Stimulated activated CD8-positive, alpha-beta memory T cell treated with anti-CD3 and anti-CD28 coated beads, Interleukin-15, amount 100 ng/mL, for 48 hours (primary cell): ENCODE measurements at places on chromosomes 4 and X.

GRCh38 chr4:3302173-3302785 is 9.5 kb downstream of the RGS12 start:
- DNase-seq, result peak; percentile 74

DNA sequence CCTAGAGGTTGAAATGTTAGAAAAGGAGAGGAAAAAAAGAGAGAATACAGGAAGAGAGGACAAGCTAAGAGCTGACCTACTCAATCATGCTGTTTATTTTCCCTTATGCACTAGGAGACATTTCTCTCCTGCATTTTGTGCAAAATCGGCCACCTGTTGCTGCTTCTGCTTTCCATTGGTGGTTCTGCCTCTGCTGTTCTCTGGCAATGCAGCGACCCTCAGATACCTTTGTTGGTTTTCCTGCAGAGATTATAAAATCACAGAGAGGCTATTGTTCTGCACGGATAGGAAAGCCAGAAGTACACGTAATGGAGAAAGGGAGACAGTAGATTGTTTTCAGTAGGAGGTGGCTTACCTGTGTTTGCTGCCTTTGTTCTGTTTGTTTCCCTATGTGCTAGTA is 108.9 kb downstream of the UNC5C start:
- no peak for DNase-seq

DNA sequence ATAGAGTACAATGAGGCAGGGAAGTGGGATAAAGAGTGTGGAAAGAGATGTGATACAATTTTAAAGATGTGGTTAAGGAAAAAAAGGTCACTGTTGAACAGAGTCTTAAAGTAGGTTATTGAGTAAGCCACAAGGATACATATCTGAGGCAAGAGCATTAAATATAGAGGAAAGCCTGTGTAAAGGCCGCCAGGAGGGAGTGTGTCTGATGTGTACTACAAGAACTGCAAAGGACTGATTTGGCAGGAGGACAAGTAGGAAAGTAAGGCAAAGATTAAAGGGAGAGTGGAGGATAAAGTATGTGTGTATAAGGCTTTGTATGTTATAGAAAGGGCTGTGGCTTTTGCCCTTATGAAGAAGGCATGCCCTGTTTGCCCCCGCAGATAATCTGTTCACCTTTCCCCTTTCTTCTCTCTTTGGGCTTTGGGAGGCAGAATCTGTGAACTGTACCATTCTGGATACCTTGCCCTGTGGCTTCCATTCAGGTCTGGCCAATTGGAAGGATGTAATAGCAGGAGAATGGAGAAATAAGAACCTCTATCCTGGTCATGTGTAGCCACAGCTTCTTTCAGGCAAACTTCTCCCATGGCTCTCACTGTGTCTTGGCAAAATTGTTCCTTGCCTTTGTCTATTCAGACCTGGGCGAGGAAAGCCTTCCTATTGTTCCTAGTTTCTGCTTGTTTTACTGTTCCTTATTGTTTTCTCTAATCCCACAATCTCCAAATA is 68.9 kb upstream of the FAM47B start:
- DNase-seq, result no peak

DNA sequence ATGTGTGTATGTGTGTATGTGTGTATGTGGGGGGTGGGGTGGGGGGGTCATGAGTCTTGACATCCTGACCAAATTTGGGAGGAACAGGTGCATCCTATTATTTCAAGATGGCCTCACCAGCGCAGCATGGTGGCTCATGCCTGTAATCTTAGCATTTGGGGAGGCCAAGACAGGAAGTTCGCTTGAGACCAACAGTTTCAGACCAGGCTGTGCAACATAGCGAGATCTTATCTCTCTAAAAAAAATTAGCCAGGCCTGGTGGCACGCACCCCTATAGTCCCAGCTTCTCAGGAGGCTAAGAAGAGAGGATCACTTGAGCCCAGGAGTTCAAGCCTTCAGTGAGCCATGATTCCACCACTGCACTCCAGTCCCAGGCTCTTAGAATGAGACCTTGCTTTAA is 47.0 kb upstream of the DHRSX start:
- DNase-seq, result no peak

- DNase-seq, result no peak
Observed at GRCh38 chr4:174592256-174592984, 70.1 kb upstream of the HPGD start.

DNA sequence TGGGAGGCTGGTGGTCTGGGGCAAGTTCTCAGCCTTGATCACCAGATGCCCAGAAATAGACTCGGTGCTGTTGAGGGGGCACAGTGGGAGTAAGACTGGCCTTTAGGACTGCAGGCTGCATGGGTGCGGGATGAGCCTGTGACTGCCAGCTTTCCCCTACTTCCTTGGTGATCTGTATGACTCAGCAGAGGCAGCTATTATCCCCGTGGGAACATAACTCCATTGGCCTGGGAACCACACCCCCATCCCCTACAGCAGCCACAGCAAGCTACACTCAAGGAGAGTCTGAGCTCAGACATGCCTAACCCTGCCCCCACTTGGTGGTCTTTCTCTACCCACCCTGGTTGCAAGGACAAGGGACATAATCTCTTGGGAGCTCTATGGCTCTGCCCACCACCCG is 20.6 kb downstream of the CLIC2 start:
- DNase-seq, result no peak

GRCh38 chrX:52933976-52934703 is 24.2 kb downstream of the FAM156A start:
- DNase-seq, result no peak

DNA sequence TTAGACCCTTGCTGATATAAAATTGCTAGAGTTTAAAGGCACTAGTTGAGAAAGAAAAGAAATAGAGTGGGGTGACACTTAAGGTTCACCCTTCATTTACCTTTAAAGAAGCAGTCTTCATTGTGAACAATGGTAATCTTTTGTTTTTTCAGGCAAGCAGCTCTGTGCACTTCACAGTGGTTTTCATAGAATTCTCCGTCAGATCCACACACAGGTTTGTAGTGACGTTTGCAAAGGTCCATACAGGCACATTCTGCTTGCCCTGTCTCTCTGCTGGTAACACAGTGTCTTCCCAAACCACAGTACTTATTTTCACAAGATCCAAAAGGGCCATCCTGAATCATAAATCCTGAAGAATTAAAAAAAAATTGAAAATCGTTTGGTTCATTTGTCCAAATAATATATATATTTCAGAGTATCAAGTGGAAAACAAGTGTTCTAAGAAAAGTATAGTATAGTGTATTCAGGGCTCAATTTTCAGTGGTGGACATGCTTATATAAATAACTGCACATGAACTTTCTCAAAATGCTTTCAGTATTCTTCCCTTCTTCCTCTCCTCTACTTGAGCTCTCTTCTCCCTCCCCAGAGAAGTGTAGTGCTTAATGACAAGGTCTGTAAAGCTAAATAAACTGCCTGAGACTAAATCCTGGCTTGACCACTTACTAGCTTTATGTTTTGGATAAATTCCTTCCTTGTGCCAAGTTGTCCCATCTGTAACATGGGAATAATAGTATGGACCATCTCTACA is 243.3 kb downstream of the FSTL5 start:
- no peak for DNase-seq

DNA sequence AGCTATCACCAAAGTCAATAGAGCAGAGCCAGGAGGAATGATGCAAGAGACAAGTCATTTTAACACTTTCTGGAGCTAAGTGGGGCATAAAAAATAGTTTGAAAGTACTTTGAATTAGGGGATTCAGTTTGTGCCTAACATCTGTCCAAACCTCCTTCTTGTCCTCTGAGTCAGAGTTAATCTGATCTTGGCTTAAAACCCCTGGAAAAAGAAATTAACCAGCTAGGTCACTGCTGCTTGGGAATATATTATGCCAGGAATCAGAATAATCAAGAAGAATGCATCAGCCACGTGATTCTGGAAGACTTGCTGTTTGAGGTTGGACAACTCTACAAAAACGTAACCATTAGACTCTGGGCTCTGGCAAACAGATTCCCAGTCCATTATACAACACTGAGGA is 45.3 kb upstream of the EDA2R start:
- DNase-seq, result no peak

- DNase-seq, result peak; percentile 24
Observed at GRCh38 chr4:16001484-16001858, 38.5 kb upstream of the FGFBP2 start.

GRCh38 chr4:105196523-105197145 is 50.0 kb downstream of the TET2 start:
- no peak for DNase-seq

DNA sequence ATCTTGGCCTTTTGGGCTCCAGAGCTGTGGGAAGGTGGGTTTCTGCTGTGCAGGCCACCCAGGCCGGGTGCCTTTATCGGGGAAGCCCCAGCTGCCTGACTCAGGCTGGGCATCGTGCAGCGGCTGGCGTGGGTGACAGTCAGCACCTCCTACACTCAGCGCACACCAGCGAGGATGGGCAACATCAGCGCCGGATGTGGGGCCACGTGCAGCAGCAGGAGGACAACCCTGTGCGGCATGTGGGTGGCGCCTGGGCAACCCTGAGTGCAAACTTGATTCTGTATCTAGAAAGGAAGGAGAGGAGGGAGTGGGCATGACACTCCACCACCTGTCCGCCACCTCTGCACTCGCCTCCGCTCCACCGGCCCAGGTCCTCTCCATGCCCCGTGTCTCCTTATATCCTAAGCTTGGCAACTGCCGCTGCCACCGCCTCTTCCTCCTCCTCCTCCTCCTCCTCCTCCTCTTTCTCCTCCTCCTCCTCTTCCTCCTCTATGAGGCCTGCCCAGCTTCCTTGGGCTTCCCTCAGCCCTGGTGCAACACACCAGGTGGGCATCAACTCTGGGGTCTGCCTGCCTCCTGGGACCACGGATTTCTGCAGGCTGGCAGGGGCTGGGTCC is 107.4 kb upstream of the AFAP1 start:
- no peak for DNase-seq

- DNase-seq, result no peak
Observed at GRCh38 chrX:77743720-77744119, 42.3 kb downstream of the ATRX start.

GRCh38 chrX:114332766-114333165 is 251.1 kb upstream of the HTR2C start:
- DNase-seq, result no peak

GRCh38 chr4:169080981-169081380 is 70.9 kb upstream of the CBR4 start:
- no peak for DNase-seq

DNA sequence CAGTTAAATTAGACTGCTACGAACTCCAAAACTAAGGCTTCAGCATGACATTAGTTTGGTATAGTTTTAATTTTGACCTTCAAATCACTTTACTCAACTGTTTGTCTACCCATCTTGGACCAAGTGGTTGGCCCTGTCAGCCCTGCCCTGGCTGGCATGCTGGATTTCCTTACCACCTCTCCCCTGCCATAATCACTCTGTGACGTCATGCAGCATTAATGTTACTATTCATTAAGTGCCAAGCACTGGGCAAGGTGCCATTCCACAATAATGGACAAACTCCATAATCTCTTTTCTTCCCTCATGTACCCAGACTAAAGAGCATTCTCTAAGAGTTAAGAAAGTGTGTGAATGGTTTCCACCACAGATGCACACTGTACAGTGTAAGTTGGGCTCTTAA is 277.0 kb upstream of the INTU start:
- no peak for DNase-seq

- DNase-seq, result no peak
Observed at GRCh38 chr4:5654791-5655190, 53.6 kb downstream of the EVC2 start.

DNA sequence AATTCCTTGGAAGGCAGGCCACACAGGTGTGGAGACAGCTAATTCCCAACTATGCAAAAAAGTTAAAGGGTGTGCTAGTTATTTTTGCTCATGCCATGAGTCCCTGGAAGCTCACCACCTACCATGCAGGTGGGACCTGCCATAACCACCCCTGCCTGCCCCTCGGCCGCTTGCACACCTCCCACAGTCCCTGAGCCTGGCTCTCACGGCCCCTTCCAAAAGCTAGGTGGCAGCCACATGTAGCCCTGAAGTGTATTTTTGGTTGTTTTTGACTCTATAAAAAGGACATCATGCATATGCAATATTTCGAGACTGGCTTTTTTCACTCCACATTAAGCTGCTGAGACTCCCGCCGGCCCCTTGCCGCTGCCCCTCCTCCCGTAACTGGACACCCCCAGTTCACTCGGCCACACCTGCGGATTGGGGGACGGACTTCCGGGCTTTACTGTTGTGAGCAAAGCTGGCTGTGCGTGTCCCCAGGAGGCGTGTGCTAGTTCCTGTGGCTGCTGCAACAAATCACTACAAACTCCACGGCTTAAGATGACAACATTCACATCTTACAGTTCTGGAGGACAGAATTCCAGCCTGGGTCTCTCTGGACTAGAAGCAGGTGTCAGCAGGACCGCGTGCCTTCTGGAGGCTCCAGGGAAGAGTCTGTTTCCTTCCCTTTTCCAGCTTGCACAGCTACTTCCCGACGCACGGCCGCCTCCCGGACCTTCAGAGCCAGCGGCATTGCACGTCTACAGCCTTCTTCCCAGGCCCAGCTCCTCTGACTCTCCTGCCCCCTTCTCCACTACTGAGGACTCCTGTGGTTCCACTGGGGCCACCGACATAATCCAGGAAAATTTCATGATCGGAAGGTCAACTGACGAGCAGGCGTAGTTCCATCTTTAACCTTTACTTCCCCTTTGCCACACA is 24.8 kb downstream of the ZFYVE28 start:
- no peak for DNase-seq

DNA sequence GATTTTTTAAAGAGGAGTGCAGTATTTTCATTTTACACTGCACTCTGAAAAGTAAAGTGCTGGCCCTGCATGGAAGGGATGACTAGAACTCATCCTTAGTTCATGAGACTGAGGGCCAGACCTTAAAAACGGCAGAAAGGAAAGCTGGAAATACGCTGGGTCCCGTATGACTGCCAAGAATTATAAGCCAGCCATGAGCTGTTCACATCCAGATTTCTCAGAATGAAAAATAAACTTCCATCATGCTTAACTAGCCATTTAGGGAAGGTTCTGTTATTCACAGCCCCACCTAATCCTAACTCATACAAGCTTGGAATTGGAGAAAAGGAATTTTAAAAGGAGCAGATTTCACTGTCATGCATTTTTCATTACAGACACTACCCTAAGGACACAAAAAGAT is 894.4 kb downstream of the FAT4 start:
- DNase-seq, result no peak

DNA sequence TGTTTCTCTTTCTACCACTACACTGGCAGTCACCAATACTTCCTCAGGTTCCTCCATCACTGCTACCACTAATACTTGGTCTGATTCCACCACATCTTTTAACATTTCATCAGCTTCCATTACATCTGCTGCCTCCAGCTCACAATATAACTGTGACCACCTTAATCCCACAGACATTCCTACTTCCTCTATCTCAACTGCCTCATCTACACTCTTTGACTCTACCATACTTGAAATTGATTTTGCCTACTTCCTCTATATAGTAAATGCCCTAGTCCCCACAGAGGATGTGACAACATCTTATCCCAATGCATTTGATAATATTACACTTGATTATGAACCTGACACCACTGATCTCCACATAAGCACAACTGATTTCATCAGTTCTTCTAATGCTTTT is 29.0 kb downstream of the OPRPN start:
- no peak for DNase-seq

DNA sequence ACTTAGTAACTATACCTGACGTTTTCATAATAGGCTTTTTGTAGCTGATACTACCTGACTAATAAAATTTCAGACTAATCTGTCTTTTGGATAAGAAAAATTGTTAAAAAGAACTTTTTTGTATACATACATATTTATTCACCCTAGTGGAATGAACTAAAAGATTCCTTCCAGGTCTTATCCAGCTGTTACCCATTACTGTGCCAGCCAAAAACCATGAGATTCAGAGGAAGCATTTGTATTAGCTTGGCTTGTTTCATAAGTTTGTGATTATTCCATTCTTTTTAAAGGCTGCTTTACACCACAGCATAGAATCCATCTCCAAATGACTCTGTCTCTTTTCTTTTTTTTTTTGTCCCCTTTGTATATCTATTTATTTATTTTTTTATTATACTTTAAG is 149.4 kb downstream of the FAT4 start:
- no peak for DNase-seq
